ENCODE measurements at places on chromosomes 16 and 17.

GRCh38 chr16:56438038-56438437, 12.7 kb upstream of the AMFR start:
- no peak for DNase-seq

DNA sequence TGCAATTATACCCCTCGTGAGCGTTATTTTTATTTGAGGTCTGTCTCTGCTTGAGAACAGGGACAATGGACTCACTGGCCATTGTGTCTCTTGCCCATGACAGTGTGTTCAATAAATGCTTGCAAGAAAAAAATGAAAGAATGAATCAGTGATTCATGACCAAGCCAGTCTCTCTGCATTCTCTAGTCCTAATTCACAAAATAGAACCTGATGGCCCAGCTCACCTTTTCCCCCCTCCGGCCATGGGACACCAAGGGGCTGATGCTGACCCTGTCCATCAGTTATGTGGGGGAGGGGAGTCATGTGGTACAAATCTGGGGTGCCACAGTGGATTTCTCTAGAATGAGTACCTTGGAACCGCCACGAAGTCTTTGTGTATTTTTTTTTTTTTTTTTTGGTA, 38.2 kb downstream of the CCDC42 start:
- no peak for DNase-seq

GRCh38 chr17:18040261-18040858, 1.2 kb downstream of the GID4 start:
- DNase-seq = no peak

GRCh38 chr16:66524601-66525164, 25.2 kb downstream of the TK2 start:
- DNase-seq = no peak

GRCh38 chr16:85028685-85029407, 1.3 kb downstream of the KIAA0513 start:
- DNase-seq = peak; percentile 43

- no peak for DNase-seq
Observed at GRCh38 chr16:85689285-85689949, 663 bp upstream of the GINS2 start.

DNA sequence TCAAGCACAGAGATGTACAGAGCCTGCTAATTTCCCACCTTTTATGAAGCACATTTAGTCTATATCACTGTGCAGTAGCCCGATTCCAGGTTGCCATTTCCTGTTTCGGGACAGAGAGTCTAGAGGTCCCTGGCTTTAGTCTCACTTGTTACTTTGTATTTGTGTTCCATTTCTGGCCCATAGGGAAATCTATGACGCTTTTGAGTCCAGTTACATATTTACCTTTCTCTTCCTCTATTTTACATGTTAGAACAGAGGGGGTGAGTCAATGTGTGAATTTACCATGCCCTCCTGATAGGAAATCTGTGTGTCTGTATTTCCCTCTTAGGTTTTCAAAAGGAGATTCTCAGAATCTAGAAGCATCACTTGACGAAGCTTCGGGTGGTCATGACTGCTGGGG, 227.1 kb upstream of the ZFHX3 start:
- DNase-seq = no peak

DNA sequence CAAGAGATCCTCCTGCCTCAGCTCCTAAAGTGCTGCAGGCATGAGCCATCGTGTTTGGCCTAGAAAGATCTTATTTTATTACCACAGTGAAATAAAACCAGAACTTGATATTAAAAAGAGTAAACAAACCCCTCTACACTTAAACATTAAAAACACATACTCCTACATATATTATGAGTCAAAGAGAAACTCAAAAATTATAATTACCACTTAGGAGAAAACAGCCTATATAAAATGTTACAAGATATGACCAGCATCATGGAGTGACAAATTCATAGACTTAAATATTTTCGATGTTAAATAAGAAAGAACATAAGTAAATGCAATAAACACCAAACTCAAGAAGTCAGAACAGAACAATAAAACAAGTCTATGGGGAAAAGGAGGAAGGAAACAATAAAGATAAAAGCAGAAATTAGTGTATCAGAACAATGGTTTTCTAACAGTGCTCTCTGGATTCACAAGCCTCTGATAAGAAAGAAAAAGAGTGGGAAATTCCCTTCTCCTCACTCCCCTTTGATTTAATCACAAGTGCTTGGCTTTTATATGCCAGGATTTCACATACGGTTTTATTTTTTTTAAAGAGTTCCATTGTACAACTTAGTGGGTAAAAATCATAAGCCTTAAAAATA, 23.0 kb downstream of the SKAP1 start:
- DNase-seq = no peak

- peak; percentile 17 for DNase-seq
Observed at GRCh38 chr17:75720656-75721462, at the start of gene ITGB4. ITGB4 (plus strand) TSS chr17:75721459; CDS start chr17:75724704, 3,245 bp downstream.

All from activated CD4-positive, CD25-positive, alpha-beta regulatory T cell treated with anti-CD3 and anti-CD28 coated beads, Interleukin-2, amount 50 U/mL, for 16 hours (primary cell).